ENCODE measurements at places on chromosomes 1 and 21.

DNA sequence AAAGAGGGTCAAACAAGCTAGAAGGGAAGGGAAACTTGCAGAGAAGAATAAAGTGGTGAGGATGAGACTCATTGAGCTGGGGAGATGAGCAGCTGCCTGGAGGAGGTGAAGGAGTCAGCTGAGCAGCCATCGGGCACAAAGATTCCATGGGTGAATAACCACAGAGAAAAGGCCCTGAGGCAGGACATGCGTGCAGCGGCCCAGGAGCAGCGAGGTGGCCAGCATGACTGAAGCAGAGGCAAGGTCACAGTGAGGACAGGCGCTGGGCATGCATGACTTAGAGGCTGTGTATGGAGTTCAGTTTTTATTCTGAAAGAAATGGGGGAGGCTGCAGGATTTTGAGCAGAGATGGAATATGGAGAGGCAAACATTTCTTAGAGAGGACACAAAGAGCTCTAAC lies 24.9 kb downstream of the OLFML2B start:
- no peak for DNase-seq

DNA sequence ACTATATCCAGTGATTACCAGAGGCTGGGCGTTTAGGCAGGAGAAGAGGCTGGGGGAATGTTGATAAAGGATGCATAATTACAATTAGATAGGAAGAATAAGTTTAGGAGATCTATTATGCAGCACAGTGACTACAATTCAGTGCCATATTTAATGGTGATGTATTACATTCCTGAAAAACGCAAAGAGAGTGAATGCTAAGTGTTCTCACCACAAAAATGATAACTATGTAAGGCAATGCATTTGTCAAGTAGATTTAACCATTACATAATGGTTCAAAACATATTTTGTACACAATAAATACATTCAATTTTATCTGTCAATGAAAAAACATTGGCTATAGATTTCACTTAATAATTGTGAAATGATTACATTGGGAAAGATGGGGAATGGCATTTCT lies 548.9 kb downstream of the NUF2 start:
- DNase-seq = no peak

GRCh38 chr1:38475624-38476005 lies 384.0 kb downstream of the RRAGC start:
- no peak for DNase-seq

DNA sequence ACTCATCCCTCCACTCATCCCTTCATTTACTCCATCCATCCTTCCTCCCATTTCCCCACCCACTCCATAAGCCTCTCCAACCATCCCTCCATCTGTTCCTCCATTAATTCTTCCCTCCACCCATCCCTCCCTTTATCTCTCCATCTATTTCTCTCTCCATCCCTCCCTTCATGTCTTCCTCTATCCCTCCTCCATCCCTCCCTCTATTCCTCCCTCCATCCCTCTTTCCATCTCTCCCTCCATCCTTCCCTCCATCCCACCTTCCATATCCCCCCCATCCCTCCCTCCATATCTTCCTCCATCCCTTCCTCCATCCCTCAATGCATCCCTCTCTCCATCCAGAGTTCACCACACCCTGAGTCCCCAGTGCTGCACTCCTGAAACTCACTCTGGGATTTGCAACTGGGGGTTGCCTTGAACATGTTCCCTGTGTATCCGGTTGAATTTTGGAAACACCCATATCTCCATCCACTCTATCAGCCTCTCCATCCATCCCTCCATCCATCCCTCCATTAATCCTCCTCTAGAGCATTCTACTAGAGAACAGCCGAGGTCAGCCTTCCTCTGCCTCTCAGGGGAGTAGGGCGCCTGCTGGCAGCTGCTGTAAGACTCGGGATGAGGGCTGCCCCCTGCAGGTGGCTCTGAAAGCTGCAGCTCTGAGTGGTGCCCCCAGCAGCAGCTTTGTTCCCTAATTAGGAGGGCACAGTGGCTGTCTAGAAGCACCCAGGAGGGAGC lies 39.4 kb downstream of the ABCG1 start:
- no peak for DNase-seq

- no peak for DNase-seq
These were observed 77.8 kb upstream of the ZNF281 start for GRCh38 chr1:200487650-200488049.

- DNase-seq = no peak
These were observed 19.6 kb upstream of the SLC26A9 start for GRCh38 chr1:205962821-205963221.

DNA sequence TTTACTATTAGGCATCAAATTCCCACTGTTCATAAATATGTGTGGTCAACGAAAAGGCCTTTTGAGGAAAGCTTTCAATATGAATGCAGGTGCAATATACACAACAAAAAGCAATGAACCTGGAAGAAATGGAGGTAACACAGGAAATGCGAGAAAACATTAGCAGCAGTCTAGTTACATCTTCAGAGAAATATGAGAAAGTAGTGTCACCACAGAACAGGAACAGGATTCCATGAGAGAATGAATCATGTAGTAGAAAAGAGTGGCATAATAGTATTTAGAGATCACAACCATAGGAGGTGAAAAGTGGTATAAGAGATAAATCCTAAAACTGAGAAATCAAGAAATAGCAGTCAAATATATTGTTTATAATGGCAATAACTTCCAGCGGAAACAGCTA lies 103.7 kb downstream of the AK5 start:
- DNase-seq = no peak

- no peak for DNase-seq
These were observed 15.1 kb upstream of the FOXD3 start for GRCh38 chr1:63307196-63307794.

DNA sequence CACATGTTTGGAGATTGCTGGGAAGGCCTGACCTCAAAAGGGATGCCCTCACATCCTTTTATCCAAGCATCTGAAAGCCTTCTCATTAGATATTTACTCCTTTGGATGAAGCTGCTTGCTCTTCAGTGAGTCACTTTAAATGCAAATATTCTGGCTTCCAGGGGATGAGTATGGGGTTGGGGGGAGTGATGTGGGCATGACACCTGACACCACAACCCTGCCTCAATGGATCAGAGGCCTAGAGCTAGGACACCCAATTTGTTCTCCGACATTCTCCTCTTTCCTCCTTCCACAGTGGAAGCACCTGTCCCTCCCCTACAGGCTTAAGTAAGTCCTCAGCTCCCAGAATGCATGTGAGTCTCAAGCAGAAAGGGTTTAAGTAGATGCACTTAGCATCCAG lies 238.3 kb downstream of the OMA1 start:
- DNase-seq = no peak

DNA sequence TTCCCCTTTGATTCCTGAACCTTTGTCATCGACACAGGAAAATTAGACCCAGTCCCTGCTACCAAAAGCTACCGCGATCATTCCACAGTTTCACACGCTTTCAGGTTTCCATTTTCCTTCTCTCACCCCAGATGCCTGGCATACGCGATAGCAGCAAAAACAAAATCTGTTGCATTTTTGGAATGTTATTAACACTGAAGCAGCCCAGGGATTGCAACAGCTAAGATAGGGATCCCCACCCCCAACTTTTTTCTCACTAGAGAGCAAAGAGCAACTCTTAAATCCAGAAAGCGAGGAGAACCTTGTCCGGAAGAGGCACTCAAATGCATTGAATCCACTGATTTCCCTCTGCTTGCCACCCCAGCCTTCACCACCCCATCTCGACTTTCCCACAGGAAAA lies 8.9 kb downstream of the OVAAL start:
- DNase-seq = no peak

- no peak for DNase-seq
These were observed 7.3 kb downstream of the TSHB start for GRCh38 chr1:115036814-115037507.

DNA sequence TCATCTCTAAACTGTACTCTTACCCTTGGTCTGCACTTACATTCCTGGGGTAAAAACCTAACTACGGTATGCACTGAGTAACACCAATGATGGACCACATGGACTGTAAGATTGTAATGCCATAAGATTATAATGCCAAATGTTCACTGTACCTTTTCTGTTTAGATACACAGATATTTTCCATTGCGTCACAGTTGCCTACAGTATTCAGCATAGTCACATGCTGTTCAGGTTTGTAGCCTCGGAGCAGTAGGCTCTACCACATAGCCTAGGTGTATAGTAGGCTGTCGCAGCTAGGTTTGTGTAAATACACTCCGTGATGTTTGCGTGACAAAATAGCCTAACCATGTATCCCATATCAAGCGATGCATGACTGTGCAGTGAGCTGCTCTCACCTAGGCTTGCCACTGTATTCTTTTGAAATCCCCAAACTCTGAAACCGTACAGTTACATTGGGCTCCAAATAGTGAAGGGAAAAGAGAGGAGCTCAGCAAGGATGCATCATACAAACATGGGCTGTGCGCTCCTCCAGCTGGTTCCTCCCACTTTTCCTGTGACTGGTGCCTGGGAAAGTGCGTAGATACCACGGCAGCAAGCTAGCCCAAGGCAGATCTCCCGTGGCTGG lies 35.2 kb downstream of the CFAP57 start:
- no peak for DNase-seq

GRCh38 chr1:7473223-7474142 lies 297.6 kb upstream of the VAMP3 start:
- DNase-seq = no peak

- no peak for DNase-seq
These were observed 34.4 kb downstream of the TMCC2 start for GRCh38 chr1:205261946-205262691.

- DNase-seq = no peak
These were observed 12.3 kb downstream of the SERTAD4 start for GRCh38 chr1:210244746-210245367.

DNA sequence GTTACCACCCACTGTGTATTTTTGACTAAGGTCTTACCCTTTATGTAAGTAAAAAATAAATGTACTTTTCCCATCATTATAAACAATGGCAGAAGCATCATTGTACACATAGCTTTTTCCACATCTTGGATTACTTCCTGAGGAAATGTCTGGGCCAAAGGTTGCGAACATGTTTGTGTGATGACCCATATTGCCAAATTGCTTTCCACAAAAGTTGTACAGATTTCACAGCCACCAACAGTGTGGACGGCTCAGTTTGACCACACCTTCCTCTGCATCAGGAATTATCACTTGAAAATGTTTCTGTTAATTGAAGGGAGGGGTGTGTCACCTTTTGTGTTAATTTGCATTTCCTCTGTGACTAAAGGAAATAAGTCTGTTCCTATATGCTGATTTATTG lies 25.7 kb downstream of the AKNAD1 start:
- DNase-seq = no peak

DNA sequence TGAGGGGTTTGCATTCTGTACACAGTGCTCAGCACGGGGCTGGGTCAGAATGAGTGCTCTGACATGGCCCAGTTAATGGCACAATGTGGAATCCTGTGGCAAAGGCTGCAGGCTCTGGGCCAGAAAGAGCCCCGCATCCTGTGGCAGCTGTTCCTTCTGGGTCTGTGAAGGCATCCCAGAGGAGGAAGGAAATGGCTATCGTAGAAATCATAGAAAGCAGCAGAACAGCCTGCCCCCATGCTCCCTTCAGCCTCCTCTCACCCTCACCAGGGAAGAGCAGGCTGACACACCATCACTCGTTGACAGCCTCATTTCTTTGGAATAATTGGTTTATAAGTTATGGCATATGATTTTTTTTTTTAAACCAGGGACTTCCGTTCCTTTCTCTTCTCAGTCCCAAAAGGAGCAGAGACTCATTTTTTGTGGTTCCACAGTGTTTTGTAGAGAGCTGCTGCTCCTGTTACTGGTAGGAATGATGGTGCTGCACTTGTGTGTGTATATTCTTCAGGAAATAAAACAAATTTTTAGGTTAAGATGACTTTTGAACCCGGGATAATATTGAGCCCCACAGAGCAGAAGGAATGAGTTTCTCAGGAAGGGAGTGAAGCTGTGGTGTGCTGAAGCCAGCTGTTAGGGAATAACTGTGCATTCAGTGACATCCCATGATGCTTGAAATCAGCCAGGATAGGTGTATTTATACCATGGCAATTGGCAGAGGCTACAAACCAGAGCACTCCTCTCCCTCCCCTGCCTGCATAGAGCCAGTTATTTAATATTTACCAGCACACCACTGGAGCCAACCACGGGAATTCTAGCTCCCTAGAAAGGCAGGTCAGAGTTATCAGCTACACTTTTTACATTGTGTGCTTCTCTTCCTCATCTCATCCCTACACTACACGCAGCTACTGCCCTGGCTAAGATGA lies 32.0 kb downstream of the PLXNA2 start:
- no peak for DNase-seq

GRCh38 chr1:24966121-24966723 lies 36.1 kb upstream of the RUNX3 start:
- DNase-seq = no peak

DNA sequence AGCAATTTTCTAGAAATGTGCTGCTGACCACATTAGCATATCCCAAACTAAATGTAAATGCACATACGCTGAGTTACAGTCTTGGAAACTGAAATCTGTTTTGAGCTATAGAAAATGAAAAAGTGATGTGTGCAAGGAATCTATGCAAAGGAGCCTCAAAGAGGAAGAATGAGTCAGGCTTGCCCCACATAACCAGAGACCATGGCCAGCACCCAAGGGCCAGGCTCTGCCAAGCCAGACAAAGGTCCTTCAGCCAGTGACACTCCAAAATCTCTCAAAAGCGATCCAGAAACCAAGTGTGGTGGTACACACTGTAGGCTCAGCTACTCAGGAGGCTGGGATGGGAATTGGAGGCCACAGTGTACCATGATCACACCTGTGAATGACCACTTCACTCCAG lies 195.2 kb downstream of the TOMM20 start:
- no peak for DNase-seq

DNA sequence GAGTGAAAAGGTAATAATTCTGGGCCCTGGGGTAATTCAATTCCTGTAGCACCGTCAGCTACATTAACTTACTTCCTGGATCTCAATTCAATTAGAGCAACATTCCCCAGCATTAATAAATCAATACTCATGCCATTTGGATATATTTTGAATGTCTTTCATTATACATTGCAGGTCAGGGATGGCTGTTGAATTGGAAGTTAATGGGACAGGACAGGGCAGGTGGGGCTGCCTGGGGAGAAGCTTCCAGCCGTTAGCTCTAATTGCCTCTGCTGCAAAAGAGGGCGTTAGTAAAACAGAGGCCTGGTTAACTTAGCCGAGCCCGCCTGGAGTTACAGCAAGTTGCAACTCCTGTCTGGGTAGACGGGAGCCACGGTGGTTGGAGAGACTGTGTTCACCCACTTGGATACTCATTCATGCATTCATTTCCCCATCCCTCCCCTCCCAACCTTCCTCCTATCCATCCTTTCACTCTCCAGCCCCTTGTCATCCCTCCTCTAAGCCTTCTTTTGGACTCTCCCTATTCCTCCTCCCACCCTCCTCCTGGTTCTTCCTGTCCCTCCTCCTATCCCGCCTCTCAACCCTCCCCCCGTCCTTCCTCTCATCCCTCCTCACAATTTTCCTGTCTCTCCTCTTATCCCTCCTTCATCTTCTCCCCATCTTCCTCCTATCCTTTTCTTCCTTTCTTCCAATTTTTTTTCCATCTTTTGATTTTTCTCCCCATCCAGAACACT lies 137.6 kb upstream of the RUNX3 start:
- DNase-seq = no peak
